Stimulated activated CD8-positive, alpha-beta memory T cell treated with anti-CD3 and anti-CD28 coated beads, Interleukin-2, amount 100 ng/mL, for 48 hours (primary cell): ENCODE measurements at places on chromosomes 13 and 19.
A peak's percentile ranks its signal among the peaks of the same experiment; 100 is the strongest.

DNA sequence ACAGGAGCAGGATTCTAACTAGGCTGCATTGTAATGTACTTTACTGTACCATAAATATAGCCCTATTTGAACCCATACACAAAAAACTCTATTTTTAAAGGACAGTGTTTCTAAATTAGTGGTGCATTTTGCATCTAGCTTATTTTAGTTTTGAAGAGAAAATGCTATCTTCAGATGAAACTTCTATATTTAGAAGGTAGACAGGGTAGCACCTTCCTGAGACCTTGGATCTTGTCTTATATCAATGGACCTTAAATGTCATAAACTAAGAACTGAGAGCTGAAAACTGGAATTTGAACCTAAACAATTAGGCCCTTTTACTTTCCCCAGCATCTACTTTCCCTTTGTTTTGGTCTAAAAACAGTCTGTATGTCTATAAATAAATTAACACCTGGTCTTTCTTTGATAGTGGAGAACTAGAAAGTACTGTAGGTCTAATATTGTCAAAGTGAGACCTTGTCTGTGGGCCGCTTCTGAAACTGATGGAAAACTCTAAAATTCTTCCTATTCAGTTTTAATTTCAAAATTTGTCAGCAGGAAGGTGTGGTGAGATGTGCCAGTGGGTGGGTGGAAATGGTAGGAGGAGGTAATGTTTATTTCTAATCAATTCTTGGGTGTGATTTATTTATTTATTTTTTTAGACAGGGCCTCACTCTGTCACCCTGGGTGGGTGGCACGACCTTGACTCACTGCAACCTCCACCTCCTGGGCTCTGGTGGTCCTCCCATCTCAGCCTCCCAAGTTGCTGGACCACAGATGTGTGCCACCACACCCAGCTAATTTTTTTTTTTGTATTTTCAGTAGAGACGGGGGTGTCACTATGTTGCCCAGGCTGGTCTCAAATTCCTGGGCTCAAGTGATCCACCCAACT, 10.1 kb downstream of the COG3 start:
- DNase-seq: no peak

- DNase-seq: no peak
Measured at GRCh38 chr13:109026266-109026665, 396.9 kb downstream of the MYO16 start.

DNA sequence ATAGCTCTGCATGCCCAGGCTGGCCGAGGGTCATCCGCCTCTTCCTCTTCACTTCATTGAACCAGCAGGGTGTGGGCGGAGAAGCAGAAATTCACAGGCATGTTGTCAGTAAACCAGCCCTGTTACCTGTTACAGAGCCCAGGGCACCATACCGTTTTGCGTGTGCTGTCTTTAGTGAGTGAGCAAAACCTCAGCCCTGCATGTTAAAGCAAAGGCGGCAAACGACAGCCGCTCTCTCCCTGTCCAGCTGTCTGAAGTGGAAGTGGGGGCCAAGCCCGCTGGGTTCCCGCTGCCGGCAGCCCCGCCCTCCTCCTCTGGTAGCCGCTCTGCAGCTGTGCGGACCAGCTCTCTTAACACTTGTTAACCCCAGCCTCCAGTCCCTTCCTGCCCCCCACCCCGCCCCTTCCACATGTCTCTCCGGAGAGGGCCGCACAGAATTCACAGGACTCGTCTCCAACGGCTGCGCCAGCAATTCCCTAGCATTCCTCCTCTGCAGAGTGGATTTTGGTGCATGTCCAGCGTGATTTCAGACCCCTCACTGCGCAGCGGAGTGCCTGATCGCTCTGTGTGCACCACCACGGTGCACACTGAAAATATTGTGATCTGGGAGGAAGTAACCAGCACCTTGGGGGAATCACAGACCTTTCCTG, 12.7 kb downstream of the KLHL26 start:
- no peak for DNase-seq

DNA sequence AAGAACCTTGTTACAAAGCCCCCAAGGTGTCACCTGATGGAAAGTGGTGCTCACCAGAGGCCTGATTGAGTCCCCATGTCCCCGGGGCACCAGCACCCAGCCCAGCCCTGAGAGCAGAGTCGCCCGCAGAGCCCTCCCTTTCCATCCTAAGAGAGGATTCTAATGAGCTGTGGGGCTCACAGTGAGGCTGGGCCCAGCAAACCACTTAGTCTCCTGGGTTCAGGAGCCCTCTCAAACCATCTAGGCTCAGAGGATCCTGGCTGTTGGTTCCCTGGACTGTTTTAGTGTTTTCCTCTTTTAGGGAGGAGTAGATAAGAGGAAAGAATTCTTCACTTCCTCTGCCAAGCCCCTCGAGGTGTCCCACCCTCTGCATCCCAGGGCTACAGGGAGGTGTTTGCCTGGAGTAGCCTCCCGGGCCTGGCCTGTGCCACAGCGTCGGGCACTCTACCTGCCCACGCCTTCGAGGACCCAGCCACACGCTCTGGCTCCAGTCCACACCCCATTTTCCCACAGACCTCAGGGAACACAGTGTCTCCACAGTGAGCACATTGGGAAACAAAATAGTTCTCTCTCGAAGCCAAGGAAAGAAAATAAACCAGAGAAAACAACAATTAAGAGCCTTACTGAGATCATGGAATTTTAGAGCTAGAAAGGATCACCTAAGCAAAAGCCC, 34.4 kb downstream of the DHRS12 start:
- DNase-seq: no peak

DNA sequence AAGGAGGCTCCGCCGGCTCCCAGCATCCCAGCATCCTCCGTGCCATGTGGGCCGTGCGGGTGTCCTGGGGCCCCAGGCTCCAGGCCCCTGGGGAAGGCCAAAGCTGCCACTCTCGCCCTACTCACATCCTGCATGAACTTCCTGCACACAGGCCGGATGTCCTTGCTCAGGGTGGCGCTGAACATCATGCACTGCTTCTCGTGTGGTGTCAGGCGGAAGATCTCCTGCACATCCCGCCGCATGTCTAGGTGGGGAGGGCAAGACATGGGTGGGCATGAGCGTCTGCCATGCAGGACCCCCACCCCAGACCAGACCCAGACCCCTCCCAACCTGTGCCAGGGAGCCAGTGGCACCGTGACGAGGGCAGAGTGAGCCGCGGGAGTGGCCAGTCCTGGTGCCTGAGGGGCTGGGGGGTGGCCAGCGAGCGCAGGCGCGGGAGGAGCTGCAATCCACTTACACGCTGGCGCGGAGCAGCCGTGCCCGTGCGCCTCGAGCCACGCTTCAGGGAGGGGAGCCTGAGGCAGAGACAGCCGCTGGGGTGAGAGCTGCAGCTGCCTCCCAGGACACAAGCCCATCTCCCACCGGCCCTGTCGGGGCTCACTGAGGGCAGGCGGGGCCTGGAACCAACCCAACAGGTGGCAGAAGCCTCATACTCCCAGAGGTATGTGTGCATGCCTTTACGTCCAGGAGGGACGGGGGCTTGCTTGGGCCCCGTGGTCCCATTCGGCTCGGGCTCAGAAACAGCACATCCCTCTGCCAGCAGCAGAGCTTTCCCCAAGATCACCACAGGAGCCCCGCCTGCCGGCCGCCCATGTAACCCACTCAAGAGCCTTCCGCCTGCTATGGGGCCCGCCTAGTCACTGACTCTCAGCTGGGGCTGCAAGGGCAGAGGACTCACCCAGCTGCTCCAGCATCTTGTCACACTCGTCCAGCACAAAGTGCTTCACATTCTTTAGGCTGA, 8.8 kb downstream of the DDX39A start:
- no peak for DNase-seq

GRCh38 chr13:30082391-30082790, 225.0 kb downstream of the KATNAL1 start:
- DNase-seq: no peak

DNA sequence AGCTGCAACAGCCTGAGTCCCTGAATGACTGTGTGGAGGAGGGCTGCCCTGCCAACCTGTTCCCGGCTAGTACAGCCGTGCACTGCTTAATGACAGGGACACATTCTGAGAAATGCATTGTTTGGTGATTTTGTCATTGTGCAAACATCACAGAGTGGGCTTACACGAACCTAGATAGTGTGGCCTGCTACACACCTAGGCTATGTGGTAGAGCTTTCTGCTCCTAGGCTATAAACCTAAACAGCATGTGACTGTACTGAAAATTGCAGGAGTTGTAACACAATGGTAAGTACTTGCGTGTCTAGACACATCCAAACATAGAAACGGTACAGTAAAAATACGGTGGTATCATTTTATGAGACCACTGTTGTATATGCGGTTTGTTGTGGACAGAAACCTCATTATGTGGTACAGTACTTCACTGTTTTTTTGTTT, 35.0 kb downstream of the VASP start:
- no peak for DNase-seq

GRCh38 chr19:282501-282900, 8.7 kb downstream of the PLPP2 start:
- no peak for DNase-seq

DNA sequence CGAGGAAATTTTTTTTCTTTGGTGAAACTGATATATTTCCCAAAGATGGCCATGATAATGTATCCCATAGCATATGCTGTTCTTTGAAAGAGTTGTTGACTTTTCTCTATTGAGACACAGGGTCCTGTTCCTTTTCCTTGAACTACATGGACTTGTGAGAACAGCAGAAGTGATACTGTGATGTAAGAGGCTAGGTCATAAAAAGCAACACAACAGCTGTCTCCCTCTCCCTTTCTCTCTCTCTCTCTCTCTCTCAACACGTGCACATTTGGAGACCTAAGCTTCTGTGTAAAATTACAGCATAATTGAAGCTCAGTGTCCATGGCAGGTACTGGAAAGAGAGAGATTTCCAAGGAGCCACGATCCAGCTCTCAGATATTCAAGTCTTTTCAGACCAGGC, 1712.4 kb downstream of the EFNB2 start:
- DNase-seq: no peak

DNA sequence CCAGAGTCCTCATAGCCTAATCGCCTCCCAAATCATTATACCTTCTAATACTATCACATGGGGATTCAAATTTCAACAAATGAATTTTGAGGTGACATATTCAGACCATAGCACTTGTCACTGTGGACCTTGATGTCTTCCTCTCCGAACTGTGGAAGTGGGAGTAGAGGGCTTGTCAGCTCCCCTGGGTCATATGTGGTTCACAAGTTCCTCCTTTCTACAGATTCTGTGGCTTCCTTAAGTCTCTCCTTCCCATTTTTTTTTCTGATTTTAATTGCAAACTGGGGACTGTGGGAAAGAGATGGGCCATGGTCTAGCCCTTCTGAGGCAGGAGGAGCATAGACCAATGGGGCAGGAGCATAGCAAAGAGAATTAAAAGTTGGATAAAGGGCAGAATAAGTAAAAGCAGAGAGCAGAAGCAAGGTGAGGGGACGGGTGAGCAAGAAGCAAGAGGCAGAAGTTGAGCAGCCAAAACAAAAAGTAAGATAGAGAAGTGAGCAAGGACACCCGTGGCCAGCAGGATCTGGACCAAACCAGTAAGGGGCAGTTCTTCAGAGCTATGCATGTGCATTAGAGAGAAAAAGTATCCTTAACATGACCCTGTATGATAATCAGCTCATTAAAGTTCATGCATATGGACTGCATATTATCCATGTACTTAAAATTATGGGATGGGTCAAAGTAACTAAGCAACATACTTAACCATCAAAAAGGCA, 2.6 kb upstream of the SIGLEC7 start:
- no peak for DNase-seq

GRCh38 chr19:34193876-34194275, 21.6 kb downstream of the LSM14A start:
- no peak for DNase-seq

GRCh38 chr19:30704771-30705330, 332.7 kb downstream of the ZNF536 start:
- DNase-seq: no peak

GRCh38 chr13:111216166-111216960, 101.3 kb downstream of the ARHGEF7 start:
- DNase-seq: peak; percentile 23

DNA sequence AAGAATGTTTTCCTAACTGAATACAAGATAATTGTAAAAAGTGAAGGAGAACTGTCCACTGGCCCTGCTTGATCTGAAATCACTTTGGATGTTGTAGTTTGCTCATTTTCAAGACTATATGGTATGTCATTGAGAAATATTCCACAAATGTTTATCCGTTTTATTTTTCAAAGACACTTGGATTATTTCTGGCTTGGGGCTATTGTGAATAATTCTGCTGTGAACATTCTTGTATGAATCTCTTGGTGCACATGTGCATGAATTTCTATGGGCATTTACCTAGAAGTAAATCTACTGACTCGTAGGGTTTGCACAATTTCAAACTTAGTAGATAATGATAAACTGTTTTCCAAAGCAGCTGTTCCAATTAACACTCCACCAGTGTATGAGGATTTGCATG, 8.6 kb downstream of the RXFP2 start:
- no peak for DNase-seq

DNA sequence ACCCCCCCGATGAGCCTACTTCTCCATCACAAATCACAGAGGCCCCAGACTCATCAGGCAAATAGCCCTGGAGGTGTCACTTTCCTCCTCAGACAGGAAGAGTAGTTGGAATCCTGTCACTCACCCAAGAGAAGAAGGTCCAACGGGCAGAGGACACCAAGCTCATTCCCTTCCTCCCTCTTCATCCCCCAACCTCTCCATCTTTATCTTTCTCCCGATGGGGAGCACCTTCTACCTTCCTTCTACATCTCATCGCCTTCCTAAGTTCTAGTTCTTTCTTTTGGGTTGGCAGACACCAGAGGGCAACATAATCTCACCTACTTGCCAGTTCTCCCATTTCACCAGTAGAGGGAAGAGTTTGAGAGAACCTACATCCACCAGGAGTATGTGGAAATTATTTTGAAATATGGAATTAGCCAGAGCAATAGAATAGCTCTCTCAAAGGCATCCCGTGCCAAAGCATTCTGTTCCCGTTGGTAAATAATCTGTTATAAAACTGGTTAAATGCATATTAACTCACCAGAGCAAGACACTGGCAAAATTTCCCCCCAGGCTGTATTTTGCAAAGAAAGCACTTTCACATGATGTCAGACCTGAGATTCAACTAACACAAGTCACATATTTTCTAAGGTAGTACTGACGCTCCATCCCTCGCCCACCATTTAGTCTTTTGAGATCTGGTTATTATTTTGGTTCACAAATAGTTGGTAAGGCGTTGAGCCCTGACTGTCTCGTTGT, 55.0 kb downstream of the ZIC5 start:
- DNase-seq: no peak

DNA sequence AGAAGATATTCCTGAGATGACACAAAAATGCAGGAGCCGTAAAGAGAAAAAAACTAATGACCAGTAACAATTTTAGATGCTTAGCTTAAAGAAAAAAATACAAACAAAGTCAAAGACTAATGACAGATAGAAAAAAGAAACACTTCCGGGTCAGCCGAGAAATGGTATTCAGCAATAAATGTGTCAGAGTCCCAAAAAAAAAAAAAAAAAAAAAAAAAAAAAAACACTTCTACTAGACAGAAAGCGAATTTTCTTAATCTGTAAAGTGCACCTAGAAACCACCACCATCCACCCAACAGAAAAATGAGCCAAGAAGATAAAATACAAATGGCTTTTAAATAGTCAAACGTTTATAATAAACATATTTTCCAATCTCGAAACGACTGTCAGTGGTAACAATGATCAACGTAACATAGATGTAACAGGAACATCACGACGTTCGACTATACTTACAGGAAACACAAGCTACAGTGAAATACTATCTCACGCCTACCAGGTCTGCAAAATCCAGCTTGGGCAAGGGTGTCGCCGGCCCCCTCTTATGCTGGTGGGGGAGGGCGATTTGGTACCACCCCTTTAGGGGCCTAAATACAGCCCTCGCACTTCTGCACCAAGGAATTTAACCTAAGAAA, 10.6 kb downstream of the ABHD17A start:
- no peak for DNase-seq

- no peak for DNase-seq
Measured at GRCh38 chr13:42102961-42103865, 54.8 kb downstream of the DGKH start.

- DNase-seq: peak; percentile 20
Measured at GRCh38 chr13:74573654-74574053, 439.4 kb upstream of the KLF12 start.
